T-helper 1 cell treated with Interleukin-12 subunit alpha and Interleukin-12 subunit beta and Interleukin-4 antibody, amounts not matched to agents 30 ng/mL and 1 ng/mL, for 36 hours (primary cell): ENCODE measurements at places on chromosomes 16 and 17. TPM values are rescaled to one million over a fixed set of nuclear protein-coding genes. Genes with fewer than 3 reads are reported as not detected.

KNOP1 gene
- total RNA-seq, result 21.2 and 21.8 TPM in 2 replicates

AHSP gene
- not detected in 2 replicates for total RNA-seq

NUBP2 gene
- total RNA-seq, result 52.9 and 53.7 TPM in 2 replicates

DRG2 gene
- total RNA-seq, result 61.2 and 62.4 TPM in 2 replicates

HSPB9 gene
- not detected in 2 replicates for total RNA-seq

EMP2 gene
- not detected in 2 replicates for total RNA-seq

MSLN gene
- total RNA-seq, result not detected in 2 replicates

HASPIN gene
- total RNA-seq, result 26.8 and 26.9 TPM in 2 replicates
